ENCODE measurements at places on chromosomes 5 and 9.

DNA sequence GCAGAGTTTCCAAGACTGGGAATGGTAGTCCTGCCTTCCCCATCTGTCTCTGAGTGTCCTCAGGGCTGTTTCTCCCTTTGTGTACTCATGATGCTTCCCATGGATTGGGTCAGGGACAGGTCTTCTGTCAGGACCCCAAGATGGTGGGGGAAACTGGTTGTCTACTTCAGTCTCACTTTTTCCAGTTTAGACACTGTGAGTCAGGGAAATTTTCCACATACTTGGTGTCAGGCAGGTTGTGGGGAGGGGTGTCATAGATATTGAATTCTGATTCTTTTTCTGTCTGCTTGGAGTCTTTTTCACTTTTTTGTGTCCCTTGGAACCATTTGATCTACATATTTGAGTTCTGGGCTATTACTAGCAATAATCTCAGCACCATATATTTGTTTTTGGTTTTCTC lies 10.3 kb downstream of the POLK start:
- DNase-seq: no peak

DNA sequence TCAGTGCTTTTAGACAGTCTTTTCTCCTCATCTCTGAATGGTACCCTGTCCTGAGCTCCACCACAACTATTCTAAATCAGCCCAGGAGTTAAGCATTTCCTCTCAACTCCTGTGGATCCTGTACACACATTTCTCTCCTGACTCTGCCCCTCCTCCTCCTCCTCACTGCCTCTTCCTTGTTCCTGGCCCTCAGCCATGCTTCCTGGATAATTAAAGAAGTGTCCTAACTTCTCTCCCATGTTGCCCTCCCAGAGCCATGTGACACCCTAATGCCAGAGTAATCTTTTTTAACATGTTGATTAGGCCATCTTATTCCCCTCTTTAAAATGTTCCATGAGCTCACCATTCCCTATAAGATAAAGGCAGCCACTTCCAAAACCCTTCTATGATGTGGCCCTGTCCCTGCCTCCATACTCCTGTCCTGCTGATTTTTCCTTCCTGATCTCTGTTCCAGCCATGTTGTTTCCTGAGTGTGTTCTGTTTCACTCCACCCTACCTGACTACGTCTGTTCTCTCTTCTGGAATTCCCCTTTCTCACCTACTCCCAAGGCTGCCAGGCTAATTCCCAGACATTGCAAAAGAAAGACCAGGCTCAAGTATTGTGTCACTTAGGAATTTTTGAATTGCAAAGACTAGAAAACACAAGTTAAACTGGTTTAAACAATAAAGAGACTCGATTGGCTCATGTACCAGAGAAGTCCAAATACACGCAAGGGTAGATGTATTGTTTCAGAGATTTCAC lies 295.2 kb downstream of the MAST4 start:
- DNase-seq: no peak

DNA sequence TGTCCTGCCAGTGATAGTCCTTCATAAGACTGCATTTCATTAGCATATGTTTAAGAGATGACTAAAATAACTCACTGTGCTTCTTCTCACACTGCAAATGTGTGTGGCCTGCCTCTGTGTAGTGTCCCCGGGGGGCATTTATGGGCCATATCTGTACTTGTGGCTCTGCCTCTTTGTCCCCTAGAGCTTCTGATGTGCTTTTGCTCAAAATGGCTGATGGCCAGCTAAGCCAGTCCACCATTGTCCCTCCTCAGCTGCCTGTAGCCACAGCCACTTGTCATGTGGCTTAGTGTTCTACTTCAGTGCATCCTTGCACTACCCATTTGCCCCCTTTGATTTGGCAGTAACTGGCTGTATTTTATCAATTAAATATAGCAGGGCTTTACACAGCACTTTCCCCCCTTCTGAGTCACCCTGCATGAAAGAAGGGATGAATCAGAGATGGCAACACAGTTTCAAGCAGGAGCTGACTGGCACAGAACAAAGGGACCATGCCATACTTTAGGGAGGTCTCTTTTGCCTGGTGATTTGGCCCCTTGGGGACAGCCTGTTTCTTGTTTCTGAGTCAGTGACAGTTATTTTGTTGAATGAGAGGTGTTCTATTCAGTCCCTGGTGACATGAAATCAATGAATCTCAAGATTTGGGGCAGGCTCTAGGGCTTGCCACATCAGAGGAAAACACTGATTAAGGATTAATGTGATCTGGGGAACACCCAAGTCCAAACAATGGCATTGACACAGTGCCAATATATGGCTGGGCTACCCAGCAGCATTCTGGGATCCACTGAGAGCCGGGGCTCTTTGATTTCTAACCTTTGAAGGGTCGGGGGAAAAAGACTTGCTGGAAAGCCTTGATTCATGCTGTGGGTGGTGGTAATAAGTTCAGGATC lies 245.5 kb downstream of the SMARCA2 start:
- DNase-seq: peak; percentile 4

DNA sequence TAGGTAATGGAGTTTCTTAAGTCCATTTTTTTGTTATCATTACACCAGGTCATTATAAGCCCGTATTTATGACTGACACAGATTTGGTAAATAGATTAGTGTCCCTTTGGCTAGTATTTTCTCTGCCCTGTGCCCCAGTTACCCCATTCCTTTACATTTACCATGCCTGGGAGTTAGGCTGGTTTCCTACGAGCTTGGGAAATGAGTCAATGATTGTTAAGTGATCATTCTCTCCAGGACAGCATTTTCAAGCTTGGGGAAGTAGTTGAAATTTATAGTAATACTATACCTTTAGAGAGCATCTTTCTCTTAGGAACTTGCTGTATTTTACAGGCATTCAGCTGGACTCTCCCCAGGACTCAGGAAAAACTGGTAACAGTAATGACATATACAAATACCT lies 573.1 kb downstream of the TLE4 start:
- DNase-seq: no peak

- no peak for DNase-seq
These were observed 899 bp upstream of the RAPGEF6 start for GRCh38 chr5:131635684-131636572.

GRCh38 chr9:5499889-5500398 lies 10.4 kb upstream of the PDCD1LG2 start:
- DNase-seq: no peak

- peak; percentile 55 for DNase-seq
These were observed 92.7 kb downstream of the COL5A1 start for GRCh38 chr9:134734270-134734669.

DNA sequence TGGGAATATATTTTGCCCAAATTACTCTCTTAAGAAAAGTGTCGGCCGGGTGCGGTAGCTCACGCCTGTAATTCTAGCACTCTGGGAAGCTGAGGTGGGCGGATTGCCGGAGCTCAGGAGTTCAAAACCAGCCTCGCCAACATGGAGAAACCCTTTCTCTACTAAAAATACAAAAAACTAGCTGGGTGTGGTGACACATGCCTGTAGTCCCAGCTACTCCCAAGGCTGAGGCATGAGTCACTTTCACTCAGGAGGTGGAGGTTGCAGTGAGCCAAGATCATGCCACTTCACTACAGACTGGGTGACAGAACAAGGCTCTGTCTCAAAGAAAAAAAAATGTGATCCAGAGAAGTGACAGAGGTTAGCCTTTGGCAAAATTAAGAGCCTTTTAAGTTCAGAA lies 26.4 kb upstream of the TMEM171 start:
- DNase-seq: peak; percentile 21

GRCh38 chr5:92268343-92268742 lies 885.2 kb upstream of the ARRDC3 start:
- no peak for DNase-seq

DNA sequence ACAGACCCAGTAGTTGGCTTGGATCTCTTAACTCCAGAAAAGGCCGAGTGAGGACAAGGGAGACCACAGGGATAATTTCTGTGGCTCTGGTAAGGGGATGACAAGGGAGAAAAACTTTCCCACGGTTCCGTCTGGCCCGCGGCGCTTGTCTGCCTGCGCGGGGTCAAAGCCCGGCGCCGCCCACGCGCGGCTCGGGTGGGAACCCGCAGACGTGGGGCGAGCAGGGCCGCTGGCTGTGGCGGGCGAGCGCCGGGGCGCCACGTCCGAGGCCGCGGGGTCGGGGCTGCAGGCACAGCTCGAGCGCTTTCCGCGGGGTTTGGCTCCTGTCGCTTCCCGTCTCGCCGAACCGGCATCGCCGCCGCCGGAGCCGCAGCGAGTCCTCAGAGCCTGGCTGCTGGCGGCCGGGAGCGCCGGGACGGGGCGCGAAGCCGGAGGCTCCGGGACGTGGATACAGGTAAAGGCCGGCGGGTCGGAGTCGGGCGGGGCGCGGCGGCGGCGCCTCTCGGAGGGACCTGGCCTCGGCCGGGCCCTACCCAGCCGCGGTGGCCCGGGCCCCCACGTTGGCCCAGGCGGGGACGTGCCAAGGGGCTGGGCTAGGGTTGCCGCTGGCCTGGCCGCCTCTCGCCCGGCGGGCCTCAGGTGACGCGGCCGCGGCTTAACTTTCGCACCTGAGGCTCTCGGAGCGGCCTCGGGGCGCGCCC lies at the start of gene RNF180:
Gene RNF180 (plus strand): TSS at position 344 of the 701 bp plus-strand sequence. CDS start 34,965 bp downstream, outside the sequence.
- DNase-seq: no peak

GRCh38 chr9:69667306-69667705 lies 4.9 kb downstream of the APBA1 start:
- no peak for DNase-seq
